ENCODE measurements at places on chromosomes 16 and 17. TPM values are rescaled to one million over a fixed set of nuclear protein-coding genes. Genes with fewer than 3 reads are reported as not detected.

The AIPL1 gene
- not detected for total RNA-seq

The DOC2A gene
- total RNA-seq, result under 0.01 TPM

The HOXB8 gene
- total RNA-seq, result 0.76 TPM

The MILR1 gene
- total RNA-seq, result 2.2 TPM

The EMC8 gene
- 37.6 TPM for total RNA-seq

The SLC35G6 gene
- not detected for total RNA-seq

The TNRC6C gene
- 5.5 TPM for total RNA-seq

The ZNF48 gene
- total RNA-seq, result 11.4 TPM

Data from dermis microvascular lymphatic vessel endothelial cell (primary cell).